Stimulated activated CD4-positive, alpha-beta T cell treated with anti-CD3 and anti-CD28 coated beads, TNF-alpha, amount 100 ng/mL, for 24 hours (primary cell): ENCODE measurements at places on chromosomes 3 and 15.
A peak's percentile ranks its signal among the peaks of the same experiment; 100 is the strongest.

DNA sequence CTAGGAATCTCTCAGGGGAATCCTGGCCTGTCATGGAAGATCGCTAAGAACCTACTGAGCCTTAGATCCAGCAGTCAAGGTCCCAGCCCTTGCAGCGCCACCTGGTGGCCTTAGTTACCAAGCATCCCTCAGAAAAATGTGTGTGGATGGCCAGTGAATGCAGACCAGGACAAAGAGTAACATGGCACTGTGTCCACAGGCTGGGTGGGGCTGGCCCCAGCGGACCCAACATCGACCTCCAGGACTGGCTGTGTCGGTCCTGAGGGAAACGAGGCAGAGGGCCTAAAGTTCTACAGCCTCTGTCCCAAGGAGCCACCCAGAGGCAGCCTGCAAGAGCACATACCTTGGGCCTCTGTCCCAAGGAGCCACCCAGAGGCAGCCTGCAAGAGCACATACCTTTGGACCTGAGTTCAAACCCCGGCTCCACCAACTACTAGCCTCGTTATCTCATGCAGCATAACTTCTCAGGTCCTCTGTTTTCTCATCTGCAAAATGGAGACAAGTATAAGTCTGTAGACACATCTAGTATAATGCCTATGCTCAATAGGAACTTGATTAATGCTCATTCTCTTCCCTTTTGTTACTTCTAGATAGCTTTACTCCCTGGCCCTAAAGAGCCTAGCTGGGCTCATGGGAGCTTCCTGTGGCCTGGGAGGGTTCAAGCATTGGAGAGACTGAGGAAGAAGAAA lies 57.5 kb upstream of the HERC1 start:
- peak; percentile 74 for DNase-seq

- DNase-seq, result no peak
Measured at GRCh38 chr3:149292666-149293065, 40.8 kb downstream of the TM4SF18 start.

DNA sequence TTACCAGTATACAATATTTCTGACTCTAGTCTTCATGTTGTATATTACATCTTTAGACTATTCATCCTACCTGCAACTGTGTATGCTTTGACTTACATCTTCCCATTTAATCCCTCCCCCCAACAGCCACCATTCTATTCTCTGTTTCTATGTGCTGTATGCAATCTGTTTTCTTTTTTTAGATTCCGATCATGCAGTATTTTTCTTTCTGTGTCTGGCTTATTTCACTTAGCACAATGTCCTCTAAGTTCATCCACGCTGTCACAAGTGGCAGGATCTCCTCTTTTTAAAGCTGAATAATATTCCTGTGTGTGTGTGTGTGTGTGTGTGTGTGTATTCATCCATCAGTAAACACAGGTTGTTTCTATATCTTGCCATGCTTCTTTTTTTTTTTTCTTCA lies 66.4 kb upstream of the NUDT16 start:
- no peak for DNase-seq

GRCh38 chr15:27070841-27071240 lies 99.9 kb downstream of the GABRG3 start:
- no peak for DNase-seq

DNA sequence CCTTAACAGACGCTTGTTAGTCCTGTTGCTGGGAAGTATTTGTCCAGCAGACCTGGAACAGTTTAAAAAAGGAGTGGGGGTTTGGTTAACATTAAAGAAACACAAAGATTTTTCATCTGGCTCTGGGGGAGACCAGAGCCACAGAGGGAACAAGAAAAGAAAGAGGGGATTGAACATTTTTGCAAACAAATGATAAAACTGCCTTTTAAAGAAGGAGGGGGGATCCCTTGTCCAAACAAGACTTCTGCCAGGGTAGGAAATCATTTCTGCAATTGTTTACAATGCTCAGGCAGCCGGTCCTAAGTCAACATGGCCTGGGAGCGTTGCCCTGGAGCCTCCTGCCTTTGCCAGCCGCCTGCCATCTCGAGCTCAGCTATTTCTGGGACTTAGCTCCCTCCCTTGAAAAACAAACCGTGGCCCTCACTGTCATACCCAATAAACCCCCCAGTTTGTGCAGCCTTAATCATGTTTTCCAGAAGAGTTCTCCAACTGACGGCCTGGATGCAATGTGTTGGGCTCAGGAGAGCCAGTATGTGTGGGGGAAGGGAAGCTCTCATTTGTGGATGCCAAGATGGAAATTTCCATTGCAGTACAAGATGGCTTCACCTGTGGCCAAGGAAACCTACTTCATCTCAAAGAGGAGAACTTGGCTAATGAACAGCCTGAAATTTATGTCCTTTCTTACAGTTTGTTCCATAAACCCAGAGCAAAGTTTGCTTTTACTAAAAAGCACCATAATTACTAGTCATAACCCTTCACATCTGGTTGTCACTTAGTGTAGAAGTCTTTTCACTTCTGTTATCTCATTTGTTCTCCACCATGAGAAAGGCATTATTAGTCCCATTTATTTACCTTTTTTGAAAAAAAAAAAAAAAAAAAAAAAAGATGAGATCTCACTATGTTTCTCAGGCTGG lies 75.9 kb upstream of the RNU6-1 start:
- no peak for DNase-seq

- no peak for DNase-seq
Measured at GRCh38 chr3:76912841-76913383, 127.0 kb upstream of the ROBO2 start.

- no peak for DNase-seq
Measured at GRCh38 chr3:122271246-122271898, 53.7 kb upstream of the CSTA start.

DNA sequence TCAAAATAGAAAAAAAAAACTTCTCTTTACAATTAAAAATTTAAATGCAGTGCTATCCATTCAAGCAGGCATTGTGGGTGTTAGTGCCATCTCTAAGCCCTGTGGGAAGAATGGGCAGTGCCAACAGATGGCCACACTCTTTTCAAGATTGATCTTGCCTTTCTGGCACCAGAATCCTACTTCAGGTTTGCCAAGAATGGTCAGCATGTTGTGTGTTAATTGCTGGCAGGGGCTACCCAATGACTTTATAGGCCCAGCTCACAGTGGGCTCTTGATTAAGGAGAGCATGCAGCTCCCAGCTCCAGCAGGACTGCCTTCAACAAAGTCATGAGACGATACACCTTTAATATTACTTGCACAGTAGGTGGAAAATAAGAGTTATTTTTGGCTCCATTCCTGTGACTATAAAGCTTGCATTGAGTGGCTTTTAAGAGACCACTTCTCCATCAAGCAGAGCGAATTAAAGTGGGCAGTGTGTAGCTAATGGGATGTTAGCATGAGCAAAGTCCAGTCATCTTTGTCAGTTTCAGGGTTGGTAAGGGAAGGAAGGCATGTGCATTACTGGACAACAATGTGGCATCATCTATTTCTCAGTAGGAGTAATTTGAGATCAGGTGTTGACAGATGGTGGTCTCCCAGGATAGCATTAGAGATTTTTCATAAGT lies 476.8 kb downstream of the C3orf38 start:
- no peak for DNase-seq

- DNase-seq, result no peak
Measured at GRCh38 chr15:80582816-80583423, 112.2 kb upstream of the ABHD17C start.

GRCh38 chr3:100401674-100402041 lies 319 bp downstream of the LNP1 start:
- peak; percentile 19 for DNase-seq

- no peak for DNase-seq
Measured at GRCh38 chr15:36940219-36940618, 160.1 kb downstream of the MEIS2 start.

GRCh38 chr3:178255315-178255714 lies 280.9 kb upstream of the KCNMB2 start:
- DNase-seq, result no peak

DNA sequence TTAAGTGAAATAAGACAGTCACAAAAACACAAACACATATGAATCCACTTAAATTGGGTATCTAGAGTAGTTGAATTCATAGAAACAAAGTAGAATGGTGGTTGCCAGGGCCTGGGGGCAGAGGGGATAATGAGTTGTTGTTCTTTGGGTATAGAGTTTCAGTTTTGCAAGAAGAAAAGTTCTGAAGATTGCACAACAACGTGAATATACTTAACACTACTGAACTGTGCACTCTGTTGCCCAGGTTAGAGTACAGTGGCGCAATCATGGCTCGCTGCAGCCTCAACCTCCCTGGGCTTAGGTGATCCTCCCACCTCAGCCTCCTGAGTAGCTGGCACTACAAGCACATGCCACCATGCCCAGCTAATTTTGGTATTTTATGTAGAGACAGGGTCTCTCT lies 14.9 kb downstream of the GRAMD2A start:
- DNase-seq, result no peak

DNA sequence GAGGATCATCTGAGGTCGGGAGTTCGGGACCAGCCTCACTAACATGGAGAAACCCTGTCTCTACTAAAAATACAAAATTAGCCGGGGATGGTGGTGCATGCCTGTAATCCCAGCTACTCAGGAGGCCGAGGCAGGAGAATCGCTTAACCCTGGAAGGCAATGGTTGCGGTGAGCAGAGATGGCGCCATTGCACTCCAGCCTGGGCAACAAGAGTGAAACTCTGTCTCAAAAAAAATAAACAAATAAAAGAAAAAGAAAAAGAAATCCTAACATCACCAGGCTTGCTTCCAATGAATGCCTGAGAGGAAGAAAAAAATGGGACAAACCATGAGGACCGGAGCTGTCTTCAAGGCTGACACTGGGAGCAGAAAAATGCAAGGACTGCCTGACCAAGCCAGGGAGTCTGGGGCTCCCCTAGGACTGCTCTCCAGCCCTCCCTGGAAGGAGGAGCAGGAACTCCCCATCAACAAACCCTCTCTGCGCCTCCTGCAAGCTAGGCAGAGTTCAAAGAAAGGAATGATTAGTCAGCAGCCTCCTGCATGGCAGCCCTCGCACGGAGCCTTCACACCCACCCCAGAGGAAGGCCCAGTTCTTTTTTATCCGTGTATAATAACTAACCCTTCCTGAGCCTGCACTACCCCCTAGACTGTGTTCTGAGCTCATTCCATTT lies 55.4 kb downstream of the NUP210 start:
- no peak for DNase-seq

- DNase-seq, result no peak
Measured at GRCh38 chr15:38682861-38683260, 118.2 kb upstream of the RASGRP1 start.

- DNase-seq, result no peak
Measured at GRCh38 chr15:75713338-75713895, 769 bp upstream of the CSPG4 start.

DNA sequence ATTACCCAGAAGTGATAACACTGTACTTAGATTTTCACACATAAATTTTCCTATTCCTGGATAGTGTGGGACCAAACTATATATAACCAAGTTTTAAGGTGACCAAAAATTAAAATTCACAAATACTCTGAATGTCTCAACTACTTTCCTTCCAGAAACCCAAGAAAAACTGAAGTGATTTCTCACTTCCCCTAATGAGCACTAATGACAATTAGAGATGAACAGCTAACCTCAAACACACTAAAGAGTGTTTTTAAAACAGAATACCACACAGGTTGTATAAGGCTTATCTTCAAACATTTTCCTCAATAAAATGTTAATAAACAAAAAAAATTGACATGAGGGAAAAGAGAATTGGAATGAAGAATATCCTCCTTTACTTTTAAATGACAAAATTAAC lies 188.2 kb downstream of the ZBTB20 start:
- DNase-seq, result no peak

GRCh38 chr15:32636410-32636809 lies 5.1 kb upstream of the SCG5 start:
- DNase-seq, result no peak
